NCI-H187 treated with DMSO at 0.1 percent for 48 hours (cell line): ENCODE measurements at places on chromosomes 7 and 10.

DNA sequence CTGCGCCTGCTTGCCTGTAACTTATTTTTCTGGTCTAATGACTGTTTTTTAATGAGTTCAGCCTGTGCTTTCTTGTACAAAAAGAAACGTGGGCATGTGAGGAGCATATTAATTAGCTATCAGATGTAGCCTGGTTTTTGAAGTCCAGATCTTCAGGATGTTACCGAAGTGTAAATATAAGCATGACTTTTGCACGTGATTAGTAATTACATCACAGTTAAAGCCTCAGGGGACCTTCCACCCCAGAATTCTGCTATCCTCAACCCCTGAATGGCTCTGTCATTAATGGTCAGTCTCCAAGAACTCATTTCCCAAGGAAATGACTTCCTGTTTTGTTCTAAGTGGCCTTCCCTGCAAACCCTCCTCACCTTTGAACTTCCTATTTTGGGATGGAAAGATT is 2.1 kb upstream of the PRXL2A start:
- no peak for DNase-seq

GRCh38 chr7:16298221-16298620 is 123.1 kb downstream of the CRPPA start:
- DNase-seq, result no peak

DNA sequence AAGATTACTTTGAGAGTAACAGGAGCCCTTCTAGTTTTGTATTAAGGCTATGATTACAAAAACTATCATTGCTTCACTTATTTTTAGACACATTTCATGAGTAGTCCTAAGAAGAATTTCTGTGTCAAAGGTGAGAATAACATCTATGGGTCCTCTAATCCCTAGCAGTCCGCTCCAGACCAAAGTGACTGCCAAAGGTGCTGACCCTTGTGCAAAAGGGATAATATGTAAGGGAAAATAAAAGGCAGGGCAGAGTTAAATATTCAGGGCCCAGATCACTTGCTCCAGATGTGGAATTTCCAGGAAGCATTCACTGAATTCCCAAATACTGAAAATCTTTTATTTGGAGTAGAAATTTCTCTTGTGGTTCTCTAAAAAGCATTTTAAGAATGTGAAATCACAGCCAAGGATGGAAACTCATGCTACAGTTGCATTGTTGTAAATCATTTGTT is 29.3 kb downstream of the RHOBTB1 start:
- no peak for DNase-seq

GRCh38 chr10:47130491-47130890 is 169.5 kb upstream of the GDF10 start:
- no peak for DNase-seq
